ENCODE measurements at places on chromosomes 1 and 21.

DNA sequence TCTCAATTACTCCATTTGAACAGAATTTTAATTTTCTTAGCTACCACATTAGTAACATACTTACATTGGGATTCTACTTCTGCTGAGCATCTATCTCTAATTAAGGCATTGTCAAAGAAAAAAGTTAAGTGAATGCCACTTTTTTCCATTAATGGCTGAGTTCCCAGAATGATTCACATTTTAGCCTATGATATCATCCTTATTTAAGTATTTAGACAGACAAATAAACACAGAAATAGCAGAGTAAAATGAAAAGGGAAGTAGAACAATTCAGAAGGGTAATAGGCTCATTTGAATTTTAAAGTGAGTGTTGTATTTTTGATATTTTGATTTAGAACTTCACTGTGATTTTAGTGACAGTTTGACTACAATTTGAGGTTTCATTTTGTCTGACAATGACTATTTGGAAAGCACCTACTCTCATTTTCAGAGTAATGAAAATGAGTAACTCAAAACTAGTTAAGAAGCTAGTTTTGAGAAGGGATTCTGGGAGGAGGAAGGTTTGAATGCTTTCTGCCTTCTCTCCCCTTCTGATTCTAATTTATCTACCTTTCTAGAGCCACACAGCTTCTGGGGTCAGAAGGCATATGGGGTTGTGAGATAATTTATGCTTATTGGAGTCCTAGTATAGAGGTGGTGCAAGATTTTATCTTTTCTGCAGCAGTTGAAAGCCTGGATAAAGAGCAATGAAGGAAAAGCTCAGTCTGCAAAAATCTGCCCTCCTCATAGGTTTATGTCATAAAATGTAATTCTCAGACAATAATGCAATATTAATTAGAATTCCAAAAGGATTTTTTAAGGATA, 15.5 kb downstream of the LYPLAL1 start:
- no peak for DNase-seq

- no peak for DNase-seq
Measured at GRCh38 chr1:75795703-75796193, 934 bp upstream of the MSH4 start.

DNA sequence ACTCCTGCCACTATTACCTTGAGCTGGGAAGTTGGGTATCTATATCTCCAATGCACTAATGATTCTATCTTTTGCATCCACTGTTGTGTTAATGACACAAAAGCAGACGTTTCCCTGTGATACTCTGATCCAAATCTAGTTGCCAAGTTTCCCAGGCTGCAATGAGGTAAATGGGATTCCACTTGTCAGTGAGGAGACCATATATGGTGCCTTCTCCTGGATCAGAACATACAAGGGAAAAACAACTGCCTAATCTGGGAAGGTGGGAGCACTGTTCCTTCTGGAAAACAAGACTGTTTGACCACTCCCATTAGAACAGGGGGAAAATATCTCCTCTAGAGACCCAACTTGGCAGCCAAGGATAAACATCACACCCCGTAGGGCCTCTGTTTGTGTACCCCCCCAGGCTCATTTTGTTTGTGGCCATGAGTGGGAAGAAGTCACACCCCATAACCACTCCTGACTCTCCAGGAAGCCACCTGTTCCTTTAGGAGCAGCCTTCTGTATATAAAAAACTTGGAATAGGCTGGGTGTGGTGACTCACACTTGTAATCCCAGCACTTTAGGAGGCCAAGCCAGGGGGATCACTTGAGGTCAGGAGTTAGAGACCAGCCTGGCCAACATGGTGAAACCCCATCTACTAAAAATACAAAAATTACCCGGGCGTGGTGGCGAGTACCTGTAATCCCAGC, 28.5 kb upstream of the SLC6A9 start:
- DNase-seq: no peak

DNA sequence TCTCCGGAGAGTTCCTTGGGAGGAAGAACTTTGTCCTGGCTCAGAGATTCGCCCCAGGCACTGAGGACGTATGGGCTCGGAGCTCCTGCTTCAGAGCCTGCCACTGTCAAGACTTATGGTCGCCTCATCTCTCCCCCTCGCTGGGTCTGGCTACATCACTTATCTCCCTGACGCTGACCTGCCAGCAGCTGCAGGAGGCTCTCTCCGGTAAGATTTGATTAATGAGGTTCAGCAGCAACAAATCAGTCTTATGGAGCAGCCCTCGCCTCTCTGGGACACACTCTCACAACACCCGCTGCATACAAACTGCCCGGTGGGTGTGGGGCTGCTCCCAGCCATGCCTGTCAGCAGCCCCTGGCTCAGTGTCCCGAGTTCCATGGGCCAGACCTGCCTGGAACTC, 297.8 kb downstream of the RRAGC start:
- no peak for DNase-seq

DNA sequence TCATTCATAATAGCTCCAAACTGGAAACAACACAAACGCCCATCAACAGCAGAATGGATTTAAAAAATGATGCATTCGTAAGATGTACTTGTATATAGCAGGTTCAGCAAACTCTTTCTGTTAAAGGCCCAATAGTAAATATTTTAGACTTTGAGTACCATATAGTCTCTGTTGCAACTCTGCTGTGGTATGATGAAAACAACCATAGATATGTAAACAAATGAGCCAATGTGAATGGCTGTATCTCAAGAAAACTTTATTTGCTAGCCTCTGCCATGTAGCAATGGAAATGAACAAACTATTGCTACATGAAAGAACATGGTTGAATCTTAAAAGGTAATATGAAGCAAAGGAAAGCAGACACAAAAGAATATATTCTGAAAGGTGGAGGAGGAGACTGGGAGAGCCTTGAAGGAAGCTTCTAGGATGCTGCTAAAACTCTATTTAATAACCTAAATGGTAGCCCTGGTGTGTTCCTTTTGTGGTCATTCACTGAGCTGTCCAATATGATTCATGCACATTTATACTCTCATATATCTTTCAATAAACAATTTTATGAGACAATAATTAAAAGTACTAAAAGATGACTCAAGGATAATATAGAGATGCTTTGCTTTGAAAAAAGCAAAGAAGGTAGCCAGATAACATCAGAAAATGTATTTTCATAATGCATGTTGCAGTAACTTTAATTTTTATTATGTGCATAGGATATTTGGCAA, 29.1 kb upstream of the FMO3 start:
- DNase-seq: no peak

DNA sequence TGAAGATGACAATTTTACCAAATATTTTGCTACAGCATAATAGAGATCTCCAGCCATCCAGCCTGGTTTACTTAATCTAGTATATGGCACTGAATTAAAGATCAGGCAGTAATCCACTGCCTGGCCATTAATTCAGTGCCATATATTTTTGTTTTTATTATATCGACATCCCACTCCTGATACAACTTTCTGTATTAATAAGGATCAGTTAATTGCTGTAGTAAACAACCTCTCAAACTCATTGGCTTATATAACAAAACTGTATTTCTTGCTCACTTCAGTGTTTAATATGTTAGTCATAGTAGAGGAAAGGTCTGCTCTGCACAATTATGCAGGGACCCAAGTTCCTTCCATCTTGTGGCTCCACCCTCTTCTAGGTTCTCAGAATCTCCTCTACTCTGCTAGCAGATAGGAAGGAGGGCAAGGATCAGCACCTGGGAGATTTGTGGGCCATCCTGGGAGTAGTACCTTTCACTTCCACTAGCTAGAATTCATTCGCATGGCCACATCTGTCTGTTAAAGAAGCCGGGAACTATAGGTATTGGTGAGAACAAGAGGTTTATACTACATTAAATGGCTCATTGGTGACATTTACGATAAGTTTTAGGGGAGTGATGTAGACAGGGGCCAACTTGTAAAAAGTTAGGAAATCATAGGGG, 3.6 kb upstream of the ZDHHC18 start:
- DNase-seq: no peak

DNA sequence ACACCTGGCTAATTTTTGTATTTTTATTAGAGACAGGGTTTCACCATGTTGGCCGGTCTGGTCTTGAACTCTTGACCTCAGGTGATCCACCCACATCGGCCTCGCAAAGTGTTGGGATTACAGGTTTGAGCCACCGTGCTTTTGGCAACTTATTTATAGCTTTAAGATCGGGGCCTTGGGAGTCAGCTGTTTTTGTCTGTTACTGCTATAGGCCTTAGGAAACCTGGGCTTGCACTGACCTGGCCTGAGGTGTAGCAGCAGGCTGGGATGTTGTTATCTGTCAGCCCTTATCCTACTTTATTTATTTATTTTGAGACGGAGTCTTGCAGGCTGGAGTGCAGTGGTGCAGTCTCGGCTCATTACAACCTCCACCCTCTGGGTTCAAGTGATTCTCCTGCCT, 11.4 kb downstream of the SZRD1 start:
- no peak for DNase-seq

GRCh38 chr1:36715797-36716196, 233.1 kb upstream of the CSF3R start:
- no peak for DNase-seq

- DNase-seq: no peak
Measured at GRCh38 chr1:176719447-176719846, 256.5 kb downstream of the PAPPA2 start.

GRCh38 chr1:38178216-38178615, 131.6 kb upstream of the POU3F1 start:
- no peak for DNase-seq

- no peak for DNase-seq
Measured at GRCh38 chr1:192810253-192810880, 1.5 kb downstream of the RGS2 start.

GRCh38 chr1:19033515-19033839, 77.0 kb upstream of the IFFO2 start:
- no peak for DNase-seq

DNA sequence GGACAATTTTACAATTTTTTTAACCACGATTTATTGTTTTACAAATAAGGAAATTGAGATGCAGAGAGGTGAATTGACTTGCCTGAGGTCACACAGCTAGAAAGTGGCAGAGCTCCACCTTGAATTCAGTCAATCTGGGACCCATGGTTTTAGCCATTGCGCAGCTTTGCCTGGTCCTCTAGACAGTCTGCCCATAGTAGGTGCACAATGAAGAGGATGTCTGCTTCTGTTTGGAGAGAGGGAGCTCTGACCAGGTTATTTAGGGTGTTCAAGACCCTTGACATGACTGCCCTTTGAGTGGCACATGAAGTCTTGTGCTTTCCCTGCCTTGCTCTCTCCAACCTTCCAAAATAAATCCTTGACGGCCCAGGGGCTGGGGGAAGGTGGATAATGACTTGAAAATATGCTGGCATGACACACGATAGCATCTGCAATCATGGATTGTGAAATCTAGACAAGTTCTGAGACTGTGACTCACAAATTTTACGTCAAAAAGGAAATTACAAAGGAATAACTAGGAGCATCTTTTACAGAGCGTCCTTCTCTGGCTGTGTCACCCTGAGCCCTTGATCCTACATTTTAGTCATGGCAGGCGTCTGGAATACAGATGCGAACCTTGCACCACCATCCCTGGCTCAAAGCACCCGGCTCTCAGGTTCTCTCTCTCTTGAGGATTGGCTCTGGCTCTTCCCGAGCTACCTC, 26.2 kb upstream of the ID3 start:
- DNase-seq: peak; percentile 40

DNA sequence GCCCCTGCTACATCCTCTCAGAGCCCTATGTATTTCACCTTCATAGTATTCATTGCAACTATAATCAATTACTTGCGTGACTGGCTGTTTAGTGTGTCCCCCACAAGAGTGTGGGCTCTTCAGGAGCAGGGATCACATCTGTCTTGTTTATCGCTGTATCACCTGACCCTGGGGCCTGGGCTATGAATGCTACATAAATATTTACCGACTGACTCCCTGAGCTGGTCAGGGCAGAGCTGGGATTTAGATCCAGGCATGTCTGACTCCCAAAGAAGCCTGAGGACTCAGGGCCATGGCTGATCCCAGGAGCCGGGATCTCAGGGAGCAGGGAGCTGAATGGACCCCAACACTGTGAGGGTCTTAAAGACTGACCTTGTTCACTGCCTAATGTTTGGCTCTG, 49.7 kb downstream of the AHDC1 start:
- DNase-seq: no peak

Measured in T1000 (cell line).